Epithelial cell of esophagus (primary cell): ENCODE measurements at places on chromosomes 5 and 9.

- no peak for DNase-seq
Observed at GRCh38 chr9:116543731-116544400, 143.2 kb upstream of the TRIM32 start.

DNA sequence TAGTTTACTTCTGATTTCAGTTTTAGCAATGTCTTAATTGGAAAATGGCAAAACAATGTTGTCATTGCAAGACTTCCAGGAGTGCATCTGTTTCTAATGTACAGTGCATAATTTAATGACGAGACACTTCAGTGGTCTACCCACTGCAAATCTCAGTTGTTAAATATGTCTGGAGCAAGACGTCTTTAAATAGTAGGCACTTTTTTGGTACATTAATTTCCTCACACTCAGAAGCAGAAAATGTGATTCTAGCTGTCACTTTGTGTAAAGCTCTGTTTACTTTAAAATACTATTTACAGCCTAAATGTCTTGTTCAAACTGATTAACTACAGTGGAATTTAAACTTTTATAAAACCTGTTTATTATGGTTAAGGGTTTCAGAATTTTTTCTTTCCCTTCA lies 815.5 kb downstream of the TLE1 start:
- no peak for DNase-seq

GRCh38 chr9:2657427-2657826 lies 35.8 kb downstream of the VLDLR start:
- no peak for DNase-seq

DNA sequence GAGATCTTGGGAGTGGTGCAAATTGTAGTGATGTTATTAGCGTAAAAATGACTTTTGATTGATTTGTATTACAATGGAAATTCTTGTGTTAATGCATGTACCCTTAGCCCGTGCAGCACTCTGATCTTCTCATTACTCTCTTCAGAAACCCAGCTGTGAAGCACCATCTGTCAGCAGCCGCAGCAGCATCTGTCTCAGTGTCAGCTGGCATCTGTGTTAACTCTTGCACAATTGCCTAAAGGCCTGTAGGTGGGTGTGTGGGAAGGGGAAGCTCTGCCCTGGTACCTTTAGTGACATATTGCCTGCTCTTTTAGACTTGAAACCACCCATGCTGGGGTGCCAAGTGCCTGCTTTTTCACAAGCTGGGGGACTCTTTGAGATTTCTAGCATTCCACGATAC lies 101.3 kb downstream of the FBXL7 start:
- no peak for DNase-seq

GRCh38 chr5:64347309-64347708 lies 158.5 kb upstream of the RGS7BP start:
- DNase-seq: peak; percentile 21

DNA sequence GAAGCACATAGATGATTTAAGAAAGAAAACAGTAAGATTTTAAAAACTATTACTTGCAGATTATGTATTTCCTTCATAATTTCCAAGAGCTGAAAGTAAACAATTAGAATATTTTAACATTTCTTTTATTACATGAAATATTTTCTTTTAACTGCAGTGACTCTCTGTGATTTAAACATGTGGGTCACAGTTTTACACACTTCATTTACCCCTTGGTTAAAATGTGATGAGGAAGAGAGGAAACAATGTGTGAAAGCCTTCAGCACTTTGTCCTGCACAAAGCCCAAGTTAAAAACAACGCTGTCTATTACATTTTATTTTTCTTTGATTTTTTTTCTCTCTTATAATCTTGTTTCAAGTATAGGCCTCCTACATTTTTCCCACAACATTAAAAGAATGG lies 801.3 kb downstream of the CDH12 start:
- no peak for DNase-seq

GRCh38 chr5:174523311-174524071 lies 200.9 kb upstream of the MSX2 start:
- no peak for DNase-seq

- DNase-seq: no peak
Observed at GRCh38 chr9:90872835-90873294, 71.2 kb downstream of the SYK start.

- DNase-seq: peak; percentile 36
Observed at GRCh38 chr5:96790961-96791504, 16.7 kb downstream of the ERAP1 start.

DNA sequence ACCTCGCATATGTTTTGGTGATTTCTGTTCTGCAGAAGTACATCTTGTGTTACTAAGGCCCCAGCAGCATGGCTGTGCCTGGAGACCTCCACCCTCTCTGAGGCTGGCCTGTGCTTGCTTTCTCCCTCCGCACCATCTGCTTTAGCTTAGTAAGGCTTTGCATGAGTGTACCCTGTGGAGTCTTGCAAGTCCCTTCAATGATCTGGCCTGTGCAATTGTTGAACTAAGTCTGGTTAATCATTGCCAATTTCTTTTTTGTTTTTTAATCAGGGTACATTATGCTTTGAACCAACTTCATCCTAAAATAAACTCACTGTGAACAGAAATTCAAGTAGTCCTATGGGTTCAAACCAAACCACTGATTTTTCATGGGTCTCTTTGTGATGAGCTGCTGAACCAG lies 32.3 kb downstream of the ACOT12 start:
- no peak for DNase-seq

DNA sequence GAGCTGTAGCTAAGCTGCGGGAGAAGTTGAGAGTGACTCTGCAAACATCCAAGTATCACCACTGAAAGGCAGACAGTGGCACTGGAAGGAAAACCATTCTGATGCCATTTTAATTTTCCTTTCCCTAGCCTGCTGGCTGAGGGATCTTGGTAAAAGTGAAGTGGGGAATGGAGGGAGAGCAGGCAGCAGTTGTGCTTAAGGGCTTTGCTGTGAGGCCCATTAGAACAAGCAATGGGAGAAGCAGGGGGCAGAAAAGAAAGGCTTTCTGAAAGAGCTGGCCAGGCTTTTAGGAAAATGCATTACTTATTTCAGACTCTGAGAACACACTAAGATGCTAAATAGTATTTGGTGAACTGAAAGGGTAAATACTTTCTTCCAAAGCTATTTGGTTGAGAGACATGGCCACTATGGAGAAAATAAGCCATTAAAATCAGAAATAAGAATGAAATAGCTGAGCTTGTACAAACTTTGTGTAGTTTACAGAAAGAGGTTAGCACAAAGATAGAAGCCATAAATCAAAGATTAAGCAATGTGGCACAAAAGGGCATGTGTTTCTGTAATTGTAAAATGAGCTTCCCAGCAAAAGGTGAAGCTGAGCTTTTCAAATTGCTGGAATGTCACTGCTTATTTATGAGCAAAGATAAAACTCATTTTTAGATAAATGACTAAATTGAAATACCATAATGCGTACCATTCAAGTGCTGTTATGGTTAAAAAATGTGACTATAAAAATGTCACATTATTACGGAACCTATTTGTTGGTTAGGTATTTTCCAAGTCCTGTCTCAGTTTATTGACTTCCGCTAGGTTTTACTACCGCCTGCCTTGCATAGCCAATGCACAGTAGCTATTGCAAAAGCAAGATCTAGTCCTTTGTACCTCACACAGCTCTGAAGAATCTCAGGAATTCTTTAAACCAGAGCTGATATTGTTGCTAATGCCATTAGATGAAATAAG lies 20.8 kb downstream of the SNCAIP start:
- DNase-seq: no peak

DNA sequence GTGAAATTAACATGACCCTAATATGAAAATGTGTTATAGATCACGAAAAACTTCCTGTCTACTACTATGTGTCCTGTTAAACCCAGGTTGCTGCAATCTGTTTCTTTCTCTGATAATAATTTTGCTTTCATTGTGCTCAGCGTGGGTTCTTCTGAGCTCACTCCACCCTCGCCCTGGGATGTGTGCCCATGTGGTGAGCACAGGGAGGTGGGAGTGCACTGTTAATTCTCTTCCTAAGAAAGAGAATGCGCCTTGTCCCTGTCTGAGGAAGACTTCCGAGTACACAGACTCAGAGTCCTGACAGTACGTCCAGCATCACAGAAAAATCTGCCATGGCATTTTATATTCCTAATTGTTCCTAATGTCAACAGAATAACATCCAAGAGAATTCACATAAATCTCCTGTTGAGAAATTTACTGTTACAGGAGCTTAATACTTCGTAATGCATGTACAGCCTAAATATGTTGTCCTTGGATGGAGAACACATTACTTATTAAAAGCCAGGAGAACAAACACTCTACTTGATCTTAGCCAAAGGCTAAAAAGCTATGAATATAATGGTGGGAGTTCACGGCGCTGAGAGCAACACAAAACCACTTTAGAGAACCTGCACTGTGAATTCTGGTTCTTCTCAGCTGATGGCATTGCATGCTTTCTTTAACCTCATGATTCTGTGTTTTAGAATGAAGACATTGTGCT lies 102.6 kb downstream of the PDE4D start:
- DNase-seq: no peak

- no peak for DNase-seq
Observed at GRCh38 chr9:114229295-114229694, 74.0 kb downstream of the COL27A1 start.

DNA sequence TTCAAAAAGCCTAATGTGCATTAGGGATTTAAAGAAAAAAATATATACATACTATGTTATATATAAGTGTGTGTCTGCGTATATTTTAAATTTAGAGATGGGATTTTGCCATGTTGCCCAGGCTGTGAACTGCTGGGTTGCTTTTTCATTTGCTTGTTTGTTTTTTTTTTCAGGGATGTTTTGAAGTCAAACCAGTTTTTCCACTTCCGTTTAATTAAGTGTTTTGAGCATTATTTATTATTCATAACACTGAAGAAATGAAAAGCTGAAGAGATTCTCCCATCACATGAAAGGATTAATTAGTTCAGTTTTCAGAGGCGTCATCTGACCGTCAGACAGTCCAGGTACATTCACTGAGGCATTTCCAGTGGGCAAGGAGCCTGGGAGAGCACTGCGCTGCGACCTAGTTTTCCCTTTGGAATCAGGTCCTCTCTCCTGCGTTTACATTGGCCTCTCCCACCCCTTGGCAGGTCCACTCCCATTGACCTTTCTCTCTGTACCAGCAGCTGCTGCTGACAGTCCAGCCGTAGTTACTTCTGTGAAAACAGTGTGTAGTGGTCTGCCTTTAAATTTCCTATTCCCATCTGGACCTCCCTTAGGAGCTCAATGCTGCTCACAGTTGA lies 26.0 kb downstream of the ARRDC3 start:
- peak; percentile 50 for DNase-seq

DNA sequence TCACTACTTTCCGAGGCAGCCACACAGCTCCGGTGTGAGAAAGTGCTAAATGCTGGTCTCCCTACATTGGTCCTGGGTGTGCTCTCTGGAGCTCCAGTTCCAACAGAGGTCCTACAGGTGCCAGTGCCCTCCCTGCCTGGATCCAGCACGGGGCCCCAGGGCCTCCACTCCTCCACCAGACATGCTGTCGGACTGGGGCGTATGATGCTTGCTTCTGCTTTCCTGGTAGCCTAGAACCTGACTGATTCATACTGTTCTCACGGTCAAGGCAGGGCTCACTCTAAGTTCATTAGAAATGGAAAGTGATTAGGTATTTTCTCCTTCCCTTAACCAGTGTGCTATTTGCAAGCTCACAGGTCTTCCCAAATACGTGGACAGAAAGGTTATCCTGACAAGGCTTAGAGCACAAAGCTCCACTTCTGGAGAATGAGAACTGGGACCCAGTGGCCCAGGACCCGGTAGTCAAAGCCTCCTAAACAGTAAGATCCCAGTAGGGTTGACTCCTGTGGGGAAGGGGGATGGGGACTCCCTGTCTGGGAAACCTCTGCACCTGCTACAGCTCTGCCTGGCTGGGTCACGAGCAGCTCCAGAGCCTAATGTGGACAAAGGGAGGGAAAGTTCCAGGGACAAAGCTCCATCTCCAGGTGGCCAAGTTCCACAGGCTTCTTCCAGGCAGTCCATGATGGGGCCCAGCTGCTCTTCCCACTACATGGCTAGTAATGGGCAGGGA lies 98.1 kb downstream of the PAX5 start:
- peak; percentile 26 for DNase-seq

GRCh38 chr5:168790671-168791250 lies 211.6 kb upstream of the PANK3 start:
- no peak for DNase-seq

GRCh38 chr5:39364367-39364766 lies at the start of gene C9:
TSS of gene C9 (minus strand) at chr5:39364495. CDS start at chr5:39364464, 31 bp downstream.
- no peak for DNase-seq

- DNase-seq: no peak
Observed at GRCh38 chr5:109312695-109313094, 97.1 kb downstream of the PJA2 start.

DNA sequence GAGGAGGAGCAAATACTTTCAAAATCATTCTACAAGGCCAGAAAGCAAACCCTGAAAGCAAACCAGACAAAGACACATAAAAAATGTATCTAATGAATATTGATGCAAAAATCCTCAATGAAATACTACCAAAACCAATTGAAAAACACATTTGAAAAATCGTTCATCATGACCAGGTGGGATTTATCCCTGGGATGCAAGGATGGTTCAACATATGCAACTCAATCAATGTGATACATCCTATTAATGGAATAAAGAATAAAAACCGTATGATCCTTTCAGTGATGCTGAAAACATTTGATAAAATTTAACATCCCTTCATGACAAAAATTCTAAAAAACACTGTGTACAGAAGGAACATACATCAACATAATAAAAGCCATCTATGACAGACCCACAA lies 337.6 kb downstream of the NNT start:
- no peak for DNase-seq

GRCh38 chr5:74028406-74028805 lies 402.4 kb downstream of the ARHGEF28 start:
- DNase-seq: peak; percentile 97

DNA sequence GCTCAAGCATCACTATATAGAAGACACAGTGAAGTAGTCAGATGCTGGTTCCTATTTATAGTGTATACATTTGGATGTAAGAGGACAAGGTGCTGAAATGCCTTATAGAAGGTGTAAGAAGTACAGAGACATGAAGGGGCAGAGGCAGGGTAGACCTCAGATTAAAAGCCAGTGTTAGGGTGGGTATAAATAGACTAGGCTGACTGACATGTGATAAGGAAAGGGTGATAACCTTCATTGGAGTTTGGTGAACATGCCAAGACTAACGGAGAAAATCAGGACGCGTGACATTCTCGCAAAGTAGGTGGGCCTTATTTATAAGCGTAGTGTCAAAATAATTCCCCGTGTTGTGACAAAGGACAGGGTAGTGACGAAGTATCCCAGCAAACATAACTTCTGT lies 59.1 kb upstream of the HRH2 start:
- no peak for DNase-seq

DNA sequence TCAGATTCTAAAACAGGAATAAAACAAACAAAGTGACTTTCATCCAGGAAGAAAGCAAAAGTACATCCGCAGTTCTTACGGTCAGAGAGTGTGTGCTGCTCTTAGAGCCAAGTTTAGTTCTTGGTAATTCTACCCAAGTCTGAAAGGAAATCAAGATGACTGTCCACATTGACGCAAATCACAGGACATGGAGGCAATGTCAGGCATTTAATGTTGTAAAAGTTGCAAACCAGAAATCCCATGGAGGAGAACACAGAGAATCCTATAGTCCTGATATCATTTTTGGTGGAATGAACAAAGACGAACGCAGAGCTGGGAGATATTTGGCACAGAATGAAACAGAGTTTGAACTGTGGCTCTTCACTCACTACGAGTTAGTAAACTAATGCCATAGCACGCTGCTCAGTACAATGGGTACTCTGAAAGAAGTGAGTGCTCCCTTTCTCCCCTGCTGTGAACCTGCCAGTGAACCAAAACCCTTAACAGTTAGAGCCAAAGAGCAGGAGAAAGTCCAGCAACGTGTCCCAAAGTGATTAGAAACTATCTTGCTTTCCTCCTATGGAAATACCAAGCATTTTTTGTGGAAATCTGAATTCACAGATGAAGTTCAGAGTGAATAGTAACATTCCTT lies 74.3 kb downstream of the MUSK start:
- peak; percentile 14 for DNase-seq

GRCh38 chr5:6517510-6517909 lies 68.9 kb downstream of the UBE2QL1 start:
- no peak for DNase-seq
